ENCODE measurements at places on chromosomes 4 and X.
A peak's percentile ranks its signal among the peaks of the same experiment; 100 is the strongest.

GRCh38 chr4:90027565-90027964 lies 99.6 kb upstream of the CCSER1 start:
- no peak for DNase-seq

DNA sequence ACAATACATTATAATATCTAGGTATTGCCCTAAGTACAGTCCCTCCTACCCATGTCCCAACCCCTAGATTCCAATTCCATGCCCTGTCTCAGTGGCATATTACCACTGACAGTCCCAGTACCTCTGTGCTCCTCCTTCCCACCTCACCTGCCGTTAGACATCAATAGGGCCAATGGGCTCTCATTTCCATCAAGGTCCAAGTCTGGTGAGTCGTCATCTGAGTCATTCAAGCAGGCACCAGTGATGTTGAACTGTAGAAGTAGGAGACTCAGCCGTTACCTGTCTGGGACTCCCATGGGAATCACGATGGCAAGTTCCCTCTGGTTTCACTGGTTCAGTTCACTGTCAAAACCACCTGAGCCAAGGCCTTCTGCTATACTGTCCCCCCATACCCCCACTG lies 51.7 kb downstream of the PHF8 start:
- no peak for DNase-seq

DNA sequence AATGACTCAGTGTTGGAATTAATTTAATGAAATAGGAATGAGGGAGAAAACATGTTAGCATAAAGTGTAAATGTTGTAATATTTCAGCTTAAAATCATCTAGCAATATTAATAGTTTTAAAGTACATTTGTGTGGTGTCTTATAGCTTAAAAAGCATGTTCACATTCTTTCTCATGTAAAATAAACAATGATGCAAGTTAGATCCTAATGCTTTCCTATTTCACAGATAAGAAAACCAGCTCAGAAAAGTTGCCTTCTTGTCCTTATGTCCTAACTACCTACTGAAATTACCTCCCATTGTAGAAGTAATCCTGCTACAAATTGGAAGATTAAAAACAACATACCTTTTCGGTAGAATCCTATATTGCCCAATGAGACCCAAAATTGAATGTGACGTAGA lies 40.9 kb upstream of the PRDM8 start:
- DNase-seq, result peak; percentile 11

DNA sequence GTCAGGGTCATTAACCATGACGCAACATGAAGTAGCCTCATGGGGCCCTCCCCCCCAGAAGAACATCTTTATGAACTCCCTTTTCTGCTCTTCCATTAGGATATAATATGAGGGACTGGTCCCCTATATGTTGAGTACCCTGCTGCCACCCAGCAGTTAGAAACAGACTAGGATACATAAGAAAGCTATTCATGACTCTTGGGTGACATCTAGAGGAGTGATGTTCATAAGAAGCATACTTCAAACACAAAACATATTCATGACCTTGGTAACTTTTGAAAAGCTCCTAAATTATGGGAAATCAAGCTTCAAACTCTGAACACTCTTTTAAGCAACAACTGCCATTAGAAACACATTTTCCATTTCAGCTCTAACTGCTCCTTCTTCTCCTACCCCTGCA lies 155.2 kb upstream of the SPIN4 start:
- peak; percentile 39 for DNase-seq

DNA sequence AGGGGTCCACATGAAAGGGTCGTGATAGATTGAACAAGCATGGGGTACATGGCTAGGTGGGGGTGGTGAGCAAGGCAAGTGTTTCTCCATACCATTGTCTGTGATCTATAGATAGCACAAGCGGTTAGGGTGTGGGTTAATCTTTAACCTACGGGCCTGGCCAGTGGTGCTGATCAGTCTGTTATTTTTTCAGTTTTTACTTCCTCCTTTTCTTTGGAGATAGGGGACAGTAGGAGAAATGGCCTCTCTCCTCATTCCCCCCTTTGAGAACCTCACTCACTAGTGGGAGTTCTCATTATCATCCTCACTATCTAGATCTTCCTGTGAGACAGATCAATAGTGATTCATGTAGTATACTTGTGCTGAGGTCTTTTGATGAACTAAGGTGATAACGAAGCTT lies 16.2 kb upstream of the GPKOW start:
- no peak for DNase-seq

DNA sequence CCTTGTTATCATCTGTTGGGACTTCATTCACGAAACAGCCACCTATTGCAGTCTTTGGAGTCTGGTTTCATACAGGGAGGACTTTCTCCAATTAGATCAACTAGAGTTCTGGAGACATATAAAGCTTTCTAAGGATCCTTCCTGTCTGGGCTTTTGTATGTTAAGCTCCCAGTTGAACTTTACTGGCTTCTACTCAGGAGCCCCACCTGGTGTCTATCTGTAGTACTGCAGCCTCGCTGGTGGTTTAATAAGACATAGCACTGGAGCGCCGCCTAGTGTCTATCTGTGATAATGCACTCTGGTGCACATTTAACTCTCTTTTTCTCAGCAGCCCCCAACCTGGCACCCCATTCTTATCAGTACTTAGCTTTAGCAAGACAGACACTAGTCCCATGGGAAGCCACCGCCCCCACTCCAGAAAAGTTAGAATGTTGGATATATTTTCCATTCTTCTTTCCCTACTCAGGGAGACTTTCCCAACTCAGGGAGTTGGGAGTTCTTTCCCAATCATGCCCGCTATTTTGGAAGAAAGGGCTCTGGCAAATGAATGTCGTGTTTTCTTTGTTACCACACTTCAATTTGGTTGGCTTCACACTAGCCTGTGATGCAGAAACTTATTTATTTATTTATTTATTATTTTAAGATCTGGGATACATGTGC lies 36.9 kb upstream of the SYTL4 start:
- DNase-seq, result peak; percentile 53

DNA sequence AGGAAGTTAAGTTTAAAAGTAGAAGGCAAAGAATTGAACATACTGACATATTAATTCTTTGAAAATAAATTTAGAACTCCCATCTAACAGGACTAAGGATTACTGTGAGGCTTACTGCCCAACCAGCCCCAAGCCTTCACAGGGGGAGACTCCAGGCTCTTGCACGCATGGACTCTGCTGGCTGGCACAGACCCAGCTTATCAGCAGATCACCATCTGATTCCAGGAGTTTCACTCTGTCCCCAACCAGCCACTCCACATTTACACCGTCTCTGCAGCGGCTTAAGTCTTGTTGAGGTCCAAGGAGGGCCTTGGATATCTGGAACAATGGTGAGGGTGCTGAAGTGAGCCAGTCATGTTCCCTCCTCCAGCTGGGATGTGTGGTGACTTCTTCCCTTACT lies 16.4 kb upstream of the OTUD4 start:
- no peak for DNase-seq

DNA sequence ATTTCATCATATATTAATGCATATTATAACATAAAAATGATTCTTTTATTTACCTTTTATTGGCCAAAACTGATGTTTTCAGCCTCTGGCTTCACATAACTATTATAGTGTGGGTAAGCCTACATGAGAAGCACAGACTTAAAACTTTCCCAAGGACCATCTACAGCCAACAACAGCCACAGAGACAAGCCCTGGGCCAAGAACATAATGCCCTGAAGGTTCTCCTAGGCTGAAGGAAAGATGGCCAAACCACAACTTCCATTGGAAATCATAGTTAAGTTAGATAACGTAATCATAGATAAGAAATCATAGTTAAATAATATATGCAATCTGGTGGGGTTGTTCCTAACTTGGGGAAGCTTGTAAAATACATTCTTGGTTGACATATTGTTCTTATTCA lies 280.0 kb upstream of the EMCN start:
- no peak for DNase-seq

DNA sequence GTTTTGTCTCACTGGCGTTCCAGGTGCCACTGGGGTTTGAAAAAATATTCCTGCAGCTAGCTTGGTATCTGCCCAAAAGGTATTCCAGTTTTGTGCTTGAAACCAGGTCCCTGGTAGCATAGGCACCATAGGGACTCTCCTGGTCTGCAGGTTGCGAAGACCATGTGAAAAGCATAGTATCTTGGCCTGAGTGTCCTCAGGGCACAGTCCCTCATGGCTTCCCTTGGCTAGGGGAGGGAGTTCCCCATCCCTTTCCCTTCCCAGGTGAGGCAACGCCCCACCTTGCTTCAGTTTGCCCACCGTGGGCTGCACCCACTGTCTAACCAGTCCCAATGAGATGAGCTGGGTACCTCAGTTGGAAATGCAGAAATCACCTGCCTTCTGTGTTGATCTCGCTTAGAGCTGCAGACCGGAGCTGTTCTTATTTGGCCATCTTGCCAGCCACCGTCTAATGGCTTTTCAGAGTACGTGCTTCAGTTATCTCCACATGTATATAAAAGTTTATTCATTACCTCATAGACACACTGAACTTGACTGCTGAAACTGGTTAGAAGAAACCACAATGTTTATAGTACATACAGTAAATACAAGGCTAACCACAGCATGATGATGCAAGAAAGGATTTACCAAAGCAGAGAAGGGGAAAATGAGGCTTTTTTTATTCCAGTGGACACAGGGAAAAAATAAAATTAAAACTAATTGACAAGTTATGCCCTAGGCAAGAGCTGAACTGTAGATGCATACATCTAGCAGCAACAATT lies 10.6 kb downstream of the PBDC1 start:
- DNase-seq, result peak; percentile 26

GRCh38 chrX:135977611-135978010 lies 3.8 kb upstream of the MMGT1 start:
- peak; percentile 40 for DNase-seq

- DNase-seq, result peak; percentile 22
These were observed 18.9 kb upstream of the SEPTIN11 start for GRCh38 chr4:76930685-76931084.

DNA sequence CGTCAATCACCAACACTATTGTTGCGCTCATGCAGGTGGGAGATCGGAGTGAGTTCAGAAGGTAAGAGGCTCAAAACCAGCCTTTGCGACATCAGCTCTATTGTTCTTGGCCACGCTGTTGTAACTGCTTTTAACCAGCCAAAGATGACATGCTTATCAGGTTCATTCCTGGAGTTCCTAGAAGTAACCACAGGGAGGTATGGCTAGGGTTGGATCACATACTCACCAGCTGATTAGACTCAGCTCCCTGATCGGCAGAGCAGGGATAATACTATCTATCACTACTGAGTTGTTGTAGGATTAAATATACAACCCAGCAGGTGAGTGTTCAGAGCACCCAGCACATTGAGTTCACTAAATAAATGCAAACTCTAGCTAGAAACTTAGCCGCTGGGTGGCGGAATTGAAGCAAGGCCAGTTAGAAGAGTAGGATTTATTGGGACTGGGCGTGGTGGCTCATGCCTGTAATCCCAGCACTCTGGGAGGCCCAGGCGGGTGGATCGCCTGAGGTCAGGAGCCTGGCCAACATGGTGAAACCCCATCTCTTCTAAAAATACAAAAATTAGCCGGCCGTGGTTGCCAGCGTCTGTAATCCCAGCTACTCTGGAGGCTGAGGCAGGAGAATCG lies 12.4 kb downstream of the SLC34A2 start:
- no peak for DNase-seq

DNA sequence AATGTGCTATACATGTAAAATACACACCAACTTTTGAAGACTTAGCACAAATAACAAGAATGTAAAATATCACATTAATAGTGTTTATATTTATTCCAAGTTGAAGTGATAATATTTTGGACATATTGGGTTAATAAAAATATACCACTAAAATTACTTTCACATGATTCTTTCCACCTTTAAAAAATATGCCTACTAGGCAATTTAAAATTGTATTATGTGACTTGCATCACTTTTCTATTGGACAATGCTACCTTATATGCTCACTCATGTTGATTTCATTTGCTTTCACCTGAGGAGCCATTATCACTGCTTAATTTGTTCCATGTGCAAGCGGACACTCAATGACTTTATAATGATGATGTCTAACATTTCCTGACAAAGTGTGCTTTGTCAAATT lies 3.4 kb upstream of the PACRGL start:
- DNase-seq, result no peak

DNA sequence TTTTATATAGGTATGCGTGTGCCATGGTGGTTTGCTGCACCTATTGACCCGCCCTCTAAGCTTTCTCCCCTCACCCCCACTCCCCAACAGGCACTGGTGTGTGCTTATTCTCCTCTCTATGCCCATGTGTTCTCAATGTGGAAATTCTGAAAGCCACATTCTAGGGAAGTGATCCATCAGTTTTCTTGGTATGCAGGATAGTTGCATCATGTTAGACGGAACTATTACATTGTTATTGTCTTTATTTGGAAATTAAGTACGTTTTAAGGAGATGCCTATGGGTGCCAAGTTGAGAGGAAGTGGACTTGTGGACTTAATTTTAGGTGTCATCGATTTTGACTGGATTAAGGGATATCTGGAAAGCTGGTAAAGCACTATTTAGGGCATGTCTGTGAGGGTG lies 204.6 kb downstream of the RBM46 start:
- DNase-seq, result peak; percentile 3

GRCh38 chrX:140022482-140022881 lies 57.2 kb upstream of the CXorf66 start:
- no peak for DNase-seq

GRCh38 chrX:18964026-18964425 lies 19.9 kb downstream of the PHKA2 start:
- DNase-seq, result no peak

GRCh38 chr4:37890801-37891259 lies at the start of gene TBC1D1:
Gene TBC1D1 (plus strand): TSS chr4:37891084. CDS start chr4:37902096, 11,012 bp downstream.
- no peak for DNase-seq

DNA sequence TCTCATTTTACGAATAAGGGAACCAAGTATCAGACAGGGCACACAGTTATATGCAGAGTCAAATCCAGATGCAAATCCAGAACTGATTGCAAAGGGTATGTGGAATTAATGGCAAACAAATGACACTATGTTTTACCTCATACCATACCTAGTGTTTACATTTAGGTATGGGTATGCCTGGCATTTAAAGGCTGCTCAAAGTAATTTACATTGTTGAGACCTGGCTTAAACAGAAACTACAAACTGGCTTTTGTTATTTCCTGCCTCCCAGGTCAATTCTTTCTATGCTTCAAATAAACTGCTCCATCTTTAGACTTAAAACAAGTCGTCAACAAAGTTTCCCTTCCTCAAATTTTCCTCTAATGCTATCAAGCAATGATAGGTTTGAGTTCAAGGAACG lies 33.7 kb downstream of the ANKRD17 start:
- DNase-seq, result no peak

- DNase-seq, result no peak
These were observed 48.7 kb downstream of the CLOCK start for GRCh38 chr4:55498051-55498450.

DNA sequence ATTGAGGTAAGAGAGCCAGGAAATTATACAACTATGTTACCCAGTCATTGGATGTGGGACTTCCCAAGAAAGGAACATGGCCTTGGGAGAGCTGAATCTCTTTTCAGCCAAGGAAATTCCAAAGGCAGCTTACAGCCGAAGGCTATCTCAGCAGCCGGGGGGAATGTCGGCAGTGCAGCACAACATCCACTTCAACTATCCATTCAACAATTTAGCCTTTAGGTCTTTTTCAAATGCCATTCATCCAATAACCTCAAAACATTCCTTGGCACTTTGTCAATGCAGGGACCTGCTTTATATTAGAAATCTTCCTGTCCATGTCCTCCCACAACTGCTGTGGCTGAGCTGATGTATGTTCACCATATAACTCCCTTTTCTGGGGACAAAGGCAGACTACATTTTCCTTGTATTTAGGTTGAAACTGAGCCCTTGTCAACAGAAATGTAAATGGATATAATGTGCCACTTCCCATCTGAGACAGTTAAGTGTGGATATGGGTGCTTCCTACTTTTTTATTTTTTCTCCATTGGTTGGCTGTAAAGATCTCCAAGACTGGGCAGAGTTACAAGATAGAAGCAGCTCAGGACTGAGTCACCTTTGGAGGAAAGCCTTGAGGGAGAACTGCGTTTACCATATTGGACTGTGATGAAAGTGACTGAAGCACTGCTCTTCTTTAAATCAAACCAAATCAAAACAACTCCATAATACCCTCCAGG lies 94.8 kb downstream of the GPRIN3 start:
- no peak for DNase-seq

All from fibroblast of skin of back (primary cell).